ENCODE measurements at places on chromosomes 12 and 14. TPM values are rescaled to one million over a fixed set of nuclear protein-coding genes. Genes with fewer than 3 reads are reported as not detected.

NR1H4 gene
- 2.2 TPM for total RNA-seq

REC8 gene
- 5.1 TPM for total RNA-seq

ZNF385A gene
- 3.8 TPM for total RNA-seq

ARHGAP9 gene
- 6.5 TPM for total RNA-seq

PAH gene
- total RNA-seq, result 0.11 TPM

RBMS2 gene
- total RNA-seq, result 42.7 TPM

IKBIP gene
- 5.0 TPM for total RNA-seq

LHX5 gene
- total RNA-seq, result not detected

RNASE1 gene
- total RNA-seq, result 244 TPM

NEUROD4 gene
- not detected for total RNA-seq

CNTN1 gene
- total RNA-seq, result 4.4 TPM

DIO2 gene
- total RNA-seq, result 1.9 TPM

SRSF5 gene
- 198 TPM for total RNA-seq

GNPTAB gene
- 103 TPM for total RNA-seq

JAG2 gene
- total RNA-seq, result 8.2 TPM

TAOK3 gene
- total RNA-seq, result 50.5 TPM
